ENCODE measurements at places on chromosomes 1 and 21.

- no peak for DNase-seq
These were observed 61.0 kb downstream of the TIAM1 start for GRCh38 chr21:31283025-31283424.

- no peak for DNase-seq
These were observed 5.9 kb downstream of the ADPRS start for GRCh38 chr1:36094621-36095061.

GRCh38 chr1:247119600-247120407 is 15.6 kb upstream of the ZNF669 start:
- no peak for DNase-seq

DNA sequence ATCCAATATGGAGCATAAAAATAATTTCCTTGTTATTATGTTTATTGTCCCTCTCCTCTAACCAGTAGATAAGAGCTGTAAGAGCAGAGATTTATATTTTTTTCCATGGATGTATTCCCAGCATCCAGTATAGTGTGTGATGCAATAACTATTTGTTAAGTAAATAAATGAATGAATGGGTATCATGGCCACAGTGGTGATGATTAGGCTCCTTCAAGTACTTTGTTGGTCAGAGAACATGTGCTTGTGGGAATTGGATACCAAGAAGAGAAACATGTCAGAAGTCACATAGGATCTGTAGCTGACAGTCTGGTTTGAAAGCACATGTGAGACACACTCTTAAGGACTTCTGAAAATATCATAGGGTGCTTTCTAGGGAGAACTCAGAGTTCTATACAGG is 588.5 kb downstream of the AGBL4 start:
- no peak for DNase-seq

GRCh38 chr1:46183079-46183847 is 7.0 kb upstream of the P3R3URF start:
- DNase-seq = peak; percentile 48
